Lung microvascular endothelial cell (primary cell): ENCODE measurements at places on chromosomes 3 and 15. TPM values are rescaled to one million over a fixed set of nuclear protein-coding genes. Genes with fewer than 3 reads are reported as not detected.

GRCh38 chr3:121660356-121661171 is at the start of gene HCLS1:
Gene HCLS1, minus strand, starts transcription at chr3:121660903. Its CDS starts 2,556 bp downstream, at chr3:121658347.
- DNase-seq: peak; percentile 83

DNA sequence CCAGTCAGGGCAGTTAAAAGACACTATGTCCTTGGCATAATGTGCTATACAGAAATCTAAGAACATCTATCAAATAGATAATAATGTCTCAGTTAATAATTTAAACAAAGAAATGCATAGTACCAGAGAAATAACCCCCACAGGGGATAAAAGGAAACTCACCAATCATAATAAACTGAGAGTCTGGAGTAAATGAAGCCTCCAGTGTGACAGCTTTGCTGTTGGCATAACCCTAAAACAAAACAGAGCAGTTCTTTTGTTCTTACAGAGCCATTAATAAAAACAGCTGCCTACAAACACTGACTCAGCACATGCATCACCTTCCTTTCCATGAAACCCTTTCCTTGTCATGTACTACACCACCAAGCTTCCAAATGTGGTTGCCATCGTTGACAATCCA is 13.5 kb downstream of the PPM1M start:
- DNase-seq: peak; percentile 83

GRCh38 chr3:130509008-130509407 is 8.0 kb upstream of the COL6A6 start:
- no peak for DNase-seq

The ATP13A4 gene
- under 0.01 TPM in 1 of 2 replicates, not detected in the other for total RNA-seq

DNA sequence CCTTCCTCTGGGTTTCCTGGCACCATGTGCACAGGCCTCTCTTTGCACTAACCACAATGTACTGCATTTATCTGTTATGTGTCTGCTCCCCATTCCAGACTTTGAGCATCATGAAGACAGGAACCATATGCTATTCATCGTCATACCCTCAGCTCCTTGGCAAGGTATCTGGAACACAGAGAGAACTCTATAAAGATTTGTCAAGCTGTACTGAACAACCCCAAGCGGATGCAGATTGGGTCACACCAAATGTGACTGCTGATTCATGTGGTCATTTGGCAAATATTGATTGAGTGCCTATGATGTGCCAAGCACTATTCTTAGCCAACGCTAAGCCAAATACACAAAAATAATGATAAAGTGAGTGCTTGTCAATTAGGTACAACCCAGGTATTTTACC is 7.5 kb upstream of the MEGF11 start:
- DNase-seq: no peak

- no peak for DNase-seq
Observed at GRCh38 chr15:100160953-100161352, 180.8 kb downstream of the ADAMTS17 start.

The RHCG gene
- total RNA-seq: not detected in 2 replicates

The SLC7A14 gene
- total RNA-seq: under 0.01 TPM in 2 replicates

The CASR gene
- total RNA-seq: not detected in 2 replicates

DNA sequence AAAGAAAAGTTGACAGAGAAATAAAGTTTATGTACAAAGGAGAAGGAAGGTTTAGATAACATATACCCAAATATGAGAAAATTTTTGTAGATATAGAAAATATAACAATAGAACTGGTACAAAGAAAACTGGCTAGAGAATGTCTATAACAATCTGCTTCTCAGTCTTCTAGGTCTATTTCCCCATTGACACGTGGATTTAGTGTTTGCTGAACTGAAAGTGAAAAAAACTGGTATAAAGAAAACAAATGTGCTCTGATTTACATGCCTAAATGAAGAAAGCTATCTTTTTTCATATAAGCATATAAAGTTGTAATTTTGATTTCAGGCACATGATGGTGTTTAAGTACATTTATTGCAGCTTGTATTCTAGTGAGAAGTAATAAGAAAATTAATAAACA is 9.8 kb downstream of the KCNMB2 start:
- DNase-seq: no peak

The ADAMTS9 gene
- 20.6 and 21.1 TPM in 2 replicates for total RNA-seq

- no peak for DNase-seq
Observed at GRCh38 chr3:71183549-71183948, 400.0 kb downstream of the FOXP1 start.

GRCh38 chr3:59381282-59381681 is 331.5 kb upstream of the CFAP20DC start:
- no peak for DNase-seq
